ENCODE measurements at places on chromosomes 16 and 17.

DNA sequence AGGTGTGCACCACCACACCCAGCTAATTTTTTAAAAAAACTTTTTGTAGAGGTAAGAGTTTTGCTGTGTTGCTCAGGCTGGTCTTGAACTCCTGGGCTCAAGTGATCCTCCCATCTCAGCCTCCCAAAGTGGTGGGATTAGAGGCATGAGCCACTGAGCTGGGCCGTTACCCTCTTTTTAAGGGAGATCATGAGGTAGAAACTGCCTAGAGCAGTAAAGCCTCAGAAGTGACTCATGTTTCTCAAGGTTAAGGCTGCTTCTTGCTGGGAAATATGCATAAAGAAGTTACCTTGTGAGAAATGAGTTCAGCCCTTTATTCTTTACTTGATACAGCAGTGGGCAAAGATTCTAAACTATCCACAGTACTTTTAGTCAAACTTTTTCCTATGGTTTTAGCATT, 38.2 kb downstream of the GRB2 start:
- DNase-seq = peak; percentile 46

GRCh38 chr16:264440-264951, 11.2 kb downstream of the RGS11 start:
- no peak for DNase-seq

DNA sequence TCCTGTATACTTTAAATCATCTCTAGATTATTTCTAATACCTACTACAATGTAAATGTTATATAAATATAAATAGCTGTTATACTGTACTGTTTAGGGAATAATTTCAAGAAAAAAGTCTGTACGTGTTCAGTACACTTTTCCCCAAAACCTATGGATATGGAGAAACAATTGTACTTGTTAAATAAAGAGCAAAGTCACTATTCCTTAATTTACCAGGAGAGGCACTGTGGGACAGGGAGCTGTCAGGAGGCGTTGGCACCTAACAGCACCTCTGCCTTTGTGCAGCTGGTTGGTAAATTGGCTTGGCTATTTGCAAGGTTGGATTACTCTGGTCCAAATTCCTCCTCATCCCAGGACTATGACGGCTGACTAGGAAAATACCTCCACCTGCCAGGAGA, 28.0 kb downstream of the CRHR1 start:
- peak; percentile 11 for DNase-seq

DNA sequence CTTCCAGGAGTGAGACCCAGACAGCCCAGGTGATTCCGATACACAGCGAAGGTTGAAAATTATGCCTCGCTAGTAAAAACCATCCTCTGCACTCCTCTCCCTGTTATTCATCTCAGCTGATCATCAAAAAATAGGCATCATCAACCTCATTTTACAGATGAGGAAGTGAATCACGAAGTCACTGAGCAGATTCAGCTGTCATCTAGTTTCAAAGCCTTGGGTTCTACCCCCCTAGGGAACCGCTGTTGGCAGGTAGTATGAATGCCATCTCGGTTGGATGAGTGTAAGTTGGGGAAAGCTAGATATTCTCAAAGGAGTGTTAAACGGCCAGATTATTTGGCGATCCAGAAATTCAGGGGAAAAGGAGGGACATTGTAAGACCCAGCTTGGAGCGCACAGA, 2.0 kb downstream of the CRYM start:
- DNase-seq = no peak

DNA sequence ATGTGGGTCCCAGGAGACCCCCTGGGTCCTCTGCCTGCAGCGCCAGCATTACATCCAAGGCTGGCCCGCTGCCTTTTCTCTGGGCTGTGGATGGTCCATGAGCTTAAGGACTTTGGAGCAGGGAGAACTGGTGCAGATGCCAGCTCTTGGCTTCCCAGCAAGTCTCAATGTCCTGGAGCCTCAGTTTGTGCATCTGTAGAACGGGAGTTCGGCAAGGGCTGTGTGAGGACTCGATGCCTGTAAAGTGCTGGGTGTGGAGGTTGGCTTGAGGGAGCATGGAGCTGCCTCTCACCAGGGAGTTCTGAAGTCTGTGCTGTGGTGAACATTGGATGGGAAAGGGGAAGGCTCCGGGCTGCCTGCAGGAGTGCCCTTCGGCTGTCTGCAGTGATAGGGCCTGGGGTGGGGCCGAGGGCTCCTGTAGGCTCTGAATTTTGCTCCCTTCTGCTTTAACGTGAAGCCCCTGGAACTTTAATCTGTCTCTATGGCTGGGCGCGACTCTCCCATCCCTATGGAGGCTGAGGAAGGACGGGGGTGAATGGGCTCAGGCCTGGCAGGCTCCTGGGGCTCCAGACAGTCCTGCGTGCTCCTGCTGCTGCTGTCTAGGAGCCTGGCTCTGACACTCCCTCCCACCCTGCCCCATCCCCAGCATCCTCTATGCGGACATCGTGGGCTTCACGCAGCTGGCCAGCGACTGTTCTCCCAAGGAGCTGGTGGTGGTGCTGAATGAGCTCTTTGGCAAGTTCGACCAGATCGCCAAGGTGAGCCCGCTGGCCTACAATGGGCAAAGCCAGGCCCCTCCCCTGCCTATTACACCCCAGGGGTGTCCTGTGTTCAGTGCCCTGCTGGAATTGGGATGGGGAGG, 27.9 kb downstream of the ADCY7 start:
- no peak for DNase-seq

DNA sequence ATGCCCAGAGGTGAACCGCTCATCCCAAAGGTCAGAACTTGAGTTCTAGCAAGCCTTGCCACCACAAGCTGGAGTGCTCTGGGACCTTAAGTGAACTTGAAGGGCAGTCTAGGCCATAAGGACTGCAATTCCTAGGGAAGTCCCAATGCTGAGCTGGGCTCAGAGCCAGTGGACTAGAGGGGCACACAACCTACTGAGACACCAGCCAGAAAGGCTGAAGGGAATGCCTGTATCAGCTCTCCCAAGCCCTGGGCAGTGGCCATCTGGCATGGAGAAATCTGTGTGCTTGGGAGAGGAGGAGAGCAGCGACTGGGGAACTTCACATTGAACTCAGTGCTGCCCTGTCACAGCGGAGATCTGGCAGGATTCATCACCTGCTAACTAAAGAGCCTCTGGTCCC, 201.3 kb downstream of the CEP112 start:
- DNase-seq = no peak

DNA sequence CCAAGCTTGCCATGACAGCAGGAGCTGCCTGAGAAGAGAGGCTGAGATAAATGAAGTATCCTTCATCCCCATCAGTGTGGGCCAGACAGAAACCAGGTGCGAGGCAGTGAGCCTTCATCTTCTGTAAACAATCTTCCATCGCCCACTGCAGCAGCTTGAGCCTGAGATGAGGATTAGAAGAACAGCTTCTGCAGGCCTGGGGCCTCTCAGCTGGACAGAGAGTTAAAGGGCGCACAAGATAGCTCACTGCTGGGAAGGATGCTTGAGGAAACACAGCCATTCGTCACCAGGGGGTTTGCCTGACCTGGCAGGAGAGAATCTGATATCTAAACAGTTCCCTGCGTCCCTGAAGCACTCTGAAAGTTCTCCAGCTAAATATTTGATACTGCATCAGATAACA, 27.1 kb downstream of the HOXB1 start:
- DNase-seq = no peak

GRCh38 chr16:81174644-81175324, 63.7 kb upstream of the BCO1 start:
- peak; percentile 30 for DNase-seq

DNA sequence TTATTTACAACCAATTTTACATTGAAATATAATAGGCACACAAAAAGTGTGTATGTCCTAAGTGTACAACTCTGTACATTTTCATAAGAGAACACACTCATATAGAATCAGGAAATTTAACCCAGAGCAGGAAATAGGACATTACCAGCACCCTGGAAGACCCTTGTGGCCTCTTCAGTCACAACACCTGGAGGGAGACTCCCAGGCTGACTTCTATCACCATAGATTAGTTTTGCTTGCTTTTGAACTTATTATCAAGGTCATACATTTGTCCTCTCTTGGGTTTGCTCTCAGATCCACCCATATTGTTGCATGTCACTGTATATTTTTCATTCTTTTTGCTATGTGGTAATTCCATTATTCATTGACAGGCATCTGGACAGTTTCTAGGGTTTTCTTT, 5.8 kb downstream of the RIPOR1 start:
- no peak for DNase-seq

- peak; percentile 34 for DNase-seq
These were observed 8.3 kb downstream of the AXIN2 start for GRCh38 chr17:65553009-65553645.

Data from A172 (cell line).